GM12878 (cell line): ENCODE measurements at places on chromosomes 5 and 9. TPM values are rescaled to one million over a fixed set of nuclear protein-coding genes. Genes with fewer than 3 reads are reported as not detected.

CMYA5 gene
- 0.13 TPM in 2 replicates for total RNA-seq

- H3K4me3 ChIP-seq = peak overlapping the region; percentile 26; the same call in 1 of the 2 replicates
- H3K27ac ChIP-seq = peak overlapping the region; percentile 26; the same call in 1 of the 2 replicates
- no peaks in the 10 kb centered on the region for H3K36me3 ChIP-seq
- no peaks in the 10 kb centered on the region for H3K27me3 ChIP-seq
Measured at GRCh38 chr9:70519912-70520724, 105.7 kb upstream of the KLF9 start.

DNA sequence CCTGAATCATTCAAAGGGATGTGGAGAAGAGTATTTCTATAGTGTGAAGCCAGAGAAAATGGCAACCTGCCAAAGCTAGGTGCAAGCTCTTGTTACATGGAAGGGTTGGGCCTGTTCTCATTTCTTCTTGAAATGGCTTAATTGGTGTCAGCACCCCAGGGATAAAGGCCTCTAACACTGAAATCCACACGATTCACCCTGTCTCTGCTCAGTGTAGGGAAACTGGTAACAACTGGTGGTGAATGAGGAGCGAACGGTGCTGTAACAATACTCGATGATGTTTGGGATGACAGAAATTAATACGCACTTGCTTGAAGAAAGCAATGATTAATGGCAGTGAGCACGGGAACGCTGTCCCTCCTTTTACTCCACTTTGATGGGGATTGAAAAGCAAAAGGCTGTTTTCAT, 16.2 kb downstream of the PBX3 start:
- H3K27me3 ChIP-seq = no peaks in the 10 kb centered on the region
- no peak overlapping the region for H3K27ac ChIP-seq
- DNase-seq = no peak
- peaks cover 17% of the 10 kb centered on the region for H3K4me1 ChIP-seq

DNA sequence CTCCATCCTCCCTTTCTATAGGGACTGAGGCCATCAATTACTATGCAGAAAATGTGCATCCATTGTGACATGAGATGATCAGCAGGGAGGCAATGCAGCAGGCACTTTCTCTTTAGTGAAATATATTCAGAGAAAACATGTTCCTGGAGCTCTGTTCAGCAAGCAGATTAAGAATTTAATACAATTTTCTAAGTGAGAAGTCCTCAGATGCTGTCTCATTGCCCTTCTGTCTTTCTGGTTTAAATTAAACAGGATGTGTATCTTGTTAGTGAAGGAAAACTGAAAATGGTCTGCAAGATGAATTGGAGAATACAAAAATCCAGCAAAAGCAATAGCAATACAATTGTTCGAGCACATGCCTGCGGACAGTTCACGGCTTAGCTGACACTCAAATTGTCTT, 445.8 kb upstream of the RIOK2 start:
- DNase-seq = no peak
- no peaks in the 10 kb centered on the region for H3K4me1 ChIP-seq
- no peaks in the 10 kb centered on the region for H3K27me3 ChIP-seq
- H3K4me3 ChIP-seq = no peak overlapping the region

SLC6A3 gene
- not detected in 2 replicates for total RNA-seq

PLPP1 gene
- total RNA-seq = 9.1 and 10.2 TPM in 2 replicates

DNA sequence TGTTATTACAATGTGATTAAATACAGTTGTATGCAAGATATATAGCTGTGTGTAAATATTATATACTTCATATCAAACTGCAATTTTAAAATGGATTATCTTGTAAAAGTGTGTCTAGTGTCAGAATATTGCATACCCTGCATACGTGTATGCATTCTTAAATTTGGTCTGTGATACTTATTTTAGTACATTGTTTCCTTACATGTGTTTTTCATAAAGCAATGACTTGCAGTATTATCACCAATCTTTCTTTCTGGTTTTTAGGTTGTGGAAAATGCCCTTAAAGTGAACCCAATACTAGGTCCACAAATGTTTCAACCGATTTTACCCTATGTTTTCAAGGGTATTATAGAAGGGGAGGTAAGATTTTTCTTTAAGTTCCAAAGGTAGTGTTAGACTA, 28.5 kb upstream of the LRRC70 start:
- no peaks in the 10 kb centered on the region for H3K4me1 ChIP-seq
- no peaks in the 10 kb centered on the region for H3K36me3 ChIP-seq
- H3K4me3 ChIP-seq = no peak overlapping the region
- no peaks in the 10 kb centered on the region for H3K27me3 ChIP-seq

DNA sequence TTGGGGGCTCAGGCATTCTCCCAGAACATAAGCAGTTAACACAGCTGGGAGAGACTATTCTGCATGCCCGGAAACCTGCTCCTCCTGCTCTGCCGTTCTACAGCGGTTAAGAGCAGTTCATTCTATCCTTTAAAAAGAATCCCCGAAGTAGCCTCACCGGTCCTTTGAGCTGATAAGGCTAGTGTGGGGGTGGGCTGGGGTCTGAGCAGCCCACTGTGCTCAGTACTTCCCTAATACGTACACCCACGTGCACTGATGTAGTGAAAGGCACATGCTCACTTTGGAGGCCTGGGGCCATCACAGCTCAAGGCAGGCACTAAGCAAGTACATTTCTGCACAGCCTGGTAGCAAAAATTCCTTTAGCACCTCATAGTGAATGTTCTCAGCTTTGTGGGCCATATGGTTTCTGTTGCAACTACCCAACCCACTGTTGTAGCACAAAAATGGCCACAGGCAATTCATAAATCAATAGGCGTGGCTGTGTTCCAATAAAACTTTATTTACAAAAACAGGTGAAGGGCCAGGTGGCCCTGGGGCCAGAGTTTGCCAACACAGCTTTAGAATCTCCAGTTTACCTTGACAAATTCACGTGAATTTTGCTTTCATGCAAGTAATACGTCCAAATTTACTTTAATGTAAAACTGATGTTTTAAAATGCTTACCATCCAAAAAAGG, 136.4 kb downstream of the ZNF354C start:
- H3K4me3 ChIP-seq = no peak overlapping the region
- H3K27me3 ChIP-seq = no peaks in the 10 kb centered on the region
- DNase-seq = no peak
- no peak overlapping the region for H3K27ac ChIP-seq
- H3K4me1 ChIP-seq = no peaks in the 10 kb centered on the region

NIPSNAP3A gene
- 19.1 and 19.5 TPM in 2 replicates for total RNA-seq

GRCh38 chr5:72539038-72539437, 31.8 kb upstream of the ZNF366 start:
- DNase-seq = no peak
- no peak overlapping the region for H3K27ac ChIP-seq
- no peaks in the 10 kb centered on the region for H3K4me1 ChIP-seq
- H3K4me3 ChIP-seq = no peak overlapping the region

KLF4 gene
- 0.26 and 0.37 TPM in 2 replicates for total RNA-seq

DNA sequence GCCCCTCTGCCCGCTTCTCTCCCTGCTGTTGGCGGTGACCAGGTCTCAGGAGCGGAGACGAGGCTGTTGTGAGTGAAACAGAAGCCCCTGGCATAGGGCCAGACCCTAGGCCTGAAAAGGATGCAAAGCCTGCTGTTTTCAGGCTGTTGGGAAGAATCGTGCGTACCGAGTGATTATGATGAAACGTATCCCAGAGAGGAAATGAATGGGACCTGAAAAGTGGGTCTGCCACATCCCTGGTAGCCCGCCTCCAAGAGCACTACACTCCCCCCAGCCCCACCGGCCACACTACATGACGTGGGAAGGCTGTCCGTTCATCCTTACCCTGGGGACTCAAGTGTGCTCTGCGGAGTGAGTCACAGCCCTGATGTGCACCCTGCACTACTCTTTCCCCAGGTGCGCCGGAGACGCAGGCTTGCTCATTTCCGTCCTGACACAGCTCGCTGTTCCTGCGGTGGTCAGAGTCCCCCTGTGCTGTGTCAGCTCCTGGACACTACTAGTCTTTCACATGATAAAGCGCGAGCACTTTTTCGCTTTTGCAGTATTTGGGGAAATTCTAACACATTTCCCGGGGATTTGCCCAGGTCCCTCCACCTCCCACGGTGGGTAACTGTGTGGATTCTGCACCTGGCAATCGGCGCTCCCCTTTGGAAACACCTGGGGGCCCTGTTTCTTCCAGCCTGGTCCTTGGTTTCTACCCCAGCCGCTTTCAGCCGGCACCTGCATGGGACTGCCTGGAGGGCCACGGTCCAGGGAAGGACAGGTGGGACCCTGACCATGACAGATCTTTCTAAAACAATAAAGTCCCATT, 91.5 kb downstream of the ANKRD33B start:
- H3K36me3 ChIP-seq = peaks cover 37% of the 10 kb centered on the region
- peak overlapping the region; percentile 4; the same call in 1 of the 2 replicates for H3K27ac ChIP-seq
- no peaks in the 10 kb centered on the region; the same call in 1 of the 2 replicates for H3K4me1 ChIP-seq
- H3K27me3 ChIP-seq = no peaks in the 10 kb centered on the region

- H3K27me3 ChIP-seq = no peaks in the 10 kb centered on the region; the same call in 1 of the 2 replicates
- no peak overlapping the region for H3K4me3 ChIP-seq
- no peaks in the 10 kb centered on the region for H3K36me3 ChIP-seq
- H3K27ac ChIP-seq = no peak overlapping the region
- no peak for DNase-seq
- H3K4me1 ChIP-seq = no peaks in the 10 kb centered on the region
Measured at GRCh38 chr5:159907689-159908590, 8.3 kb upstream of the ADRA1B start.

DNA sequence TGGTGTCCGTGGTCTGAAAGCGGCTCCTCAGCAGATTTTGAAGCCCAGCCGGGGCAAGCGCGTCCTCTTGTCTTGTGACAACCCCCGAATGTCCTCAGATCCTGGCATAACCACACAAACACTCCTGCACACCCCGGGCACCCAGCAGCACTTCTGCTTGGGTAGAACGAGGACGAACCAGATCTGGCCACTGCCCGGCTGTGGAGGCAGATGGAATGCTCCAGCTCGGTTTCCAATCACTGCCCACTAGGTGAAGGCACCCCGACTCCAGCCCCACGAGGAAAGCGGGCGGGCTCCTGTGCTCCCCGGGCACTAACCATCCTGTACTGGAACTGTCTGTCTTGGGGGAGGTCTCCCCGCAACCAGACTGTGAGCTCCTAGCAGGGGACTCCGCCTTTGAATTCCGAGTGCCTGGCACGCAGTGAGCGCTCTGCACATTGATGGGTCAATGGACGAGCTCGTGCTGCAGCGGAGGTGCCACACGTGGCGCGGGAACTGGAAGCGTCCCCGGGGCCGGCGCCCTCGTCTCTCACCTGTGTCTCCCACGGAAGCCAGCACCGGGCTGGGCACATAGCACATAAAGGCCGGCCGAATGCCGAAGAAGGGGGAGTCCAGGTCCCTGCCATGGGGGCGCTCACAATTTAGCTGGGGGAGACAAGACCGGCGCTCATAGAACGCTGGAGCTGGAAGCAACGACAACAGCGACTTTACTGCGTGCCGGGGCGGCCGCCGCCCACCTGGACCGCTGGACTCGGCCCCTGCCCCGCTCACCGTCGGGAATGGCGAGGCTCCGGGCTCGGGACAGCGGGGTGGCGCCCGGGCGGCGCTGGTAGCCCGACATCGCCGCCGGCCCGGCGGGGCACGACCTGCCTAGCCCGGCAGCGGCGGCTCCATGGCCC, 608 bp downstream of the ENTR1 start:
- peaks cover 25% of the 10 kb centered on the region for H3K4me1 ChIP-seq
- peak overlapping the region; percentile 93 for H3K27ac ChIP-seq
- no peak for DNase-seq
- H3K4me3 ChIP-seq = peak overlapping the region; percentile 81
- H3K27me3 ChIP-seq = no peaks in the 10 kb centered on the region

DNA sequence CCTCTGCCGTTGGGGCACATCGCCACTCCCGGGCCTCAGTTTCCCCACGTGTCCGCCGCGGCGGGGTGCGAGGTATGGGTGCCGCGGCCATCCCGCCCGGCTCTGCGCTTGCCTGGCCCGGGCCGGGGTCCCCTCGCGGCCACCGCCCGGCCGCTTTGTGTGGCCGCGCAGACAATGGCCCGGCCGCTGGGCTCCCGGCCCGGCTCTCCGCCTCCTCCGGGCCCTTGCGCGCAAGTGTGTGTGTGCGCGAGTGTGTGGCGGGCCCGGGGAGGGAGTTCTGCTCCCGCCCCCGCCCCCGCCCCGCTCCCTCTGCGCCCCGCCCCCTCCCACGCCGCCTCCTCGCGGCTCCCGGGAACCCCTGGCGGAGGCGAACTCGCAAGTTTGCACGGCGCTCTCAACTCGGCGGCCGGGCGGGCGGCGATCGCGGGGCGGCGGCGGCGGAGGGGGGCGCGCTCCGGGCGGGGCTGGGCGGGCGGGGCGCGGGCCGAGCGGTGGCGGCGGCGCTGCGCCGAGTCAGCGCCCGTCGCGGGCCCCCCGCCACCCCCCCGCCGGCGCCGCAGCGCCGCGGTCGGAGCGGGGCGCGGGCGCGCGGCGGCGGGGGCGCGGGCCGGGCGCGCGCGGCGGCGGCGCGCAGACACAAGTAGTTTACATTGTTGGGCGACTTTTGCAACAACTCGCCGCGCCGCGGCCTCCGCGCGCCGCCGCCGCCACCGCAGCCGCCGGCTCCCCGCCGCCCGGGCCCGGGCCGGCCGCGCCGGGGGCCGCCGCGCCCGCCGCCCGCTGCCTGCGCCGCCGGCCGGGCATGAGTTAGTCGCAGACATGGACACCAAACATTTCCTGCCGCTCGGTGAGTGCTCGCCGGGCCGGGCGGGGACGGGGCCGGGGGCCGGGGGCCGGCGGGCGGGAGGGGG, at the start of gene RXRA:
Gene RXRA (plus strand): TSS at position 643 of the 911 bp plus-strand sequence. CDS start 177 bp downstream, at position 820.
- peaks cover 2% of the 10 kb centered on the region for H3K27me3 ChIP-seq
- H3K4me1 ChIP-seq = no peaks in the 10 kb centered on the region
- no peak within 1 kb of the TSS for H3K27ac ChIP-seq
- H3K4me3 ChIP-seq = peak within 1 kb of the TSS; percentile 45; the same call in 1 of the 2 replicates

GRCh38 chr9:74821636-74822035, 66.1 kb downstream of the TRPM6 start:
- H3K4me1 ChIP-seq = no peaks in the 10 kb centered on the region
- no peak for DNase-seq
- H3K4me3 ChIP-seq = no peak overlapping the region
- H3K27me3 ChIP-seq = no peaks in the 10 kb centered on the region

PSD2 gene
- total RNA-seq = not detected in 2 replicates

DNA sequence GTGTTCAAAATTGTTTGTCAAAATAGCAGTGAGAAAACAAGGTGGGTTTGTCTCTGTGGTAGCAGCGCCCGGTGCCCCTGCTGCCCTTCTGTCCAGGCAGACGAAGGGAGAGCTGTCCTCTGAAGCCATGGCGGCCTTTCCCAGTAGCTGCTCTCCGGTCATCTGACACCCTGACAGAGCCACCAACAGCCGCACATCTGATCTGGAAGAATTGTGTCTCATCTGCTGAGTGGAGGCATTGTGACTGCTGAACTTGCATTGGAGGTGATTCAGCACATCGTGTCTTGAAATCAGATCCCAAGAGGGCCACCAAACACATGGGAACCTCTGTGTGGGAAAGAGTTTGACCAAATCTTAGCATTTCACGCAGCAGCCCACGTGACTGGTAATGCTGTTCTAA, 337.6 kb upstream of the IRX1 start:
- no peaks in the 10 kb centered on the region for H3K4me1 ChIP-seq
- H3K4me3 ChIP-seq = no peak overlapping the region
- DNase-seq = no peak
- H3K36me3 ChIP-seq = no peaks in the 10 kb centered on the region

- no peak overlapping the region for H3K4me3 ChIP-seq
- no peak overlapping the region for H3K27ac ChIP-seq
- no peaks in the 10 kb centered on the region for H3K27me3 ChIP-seq
- H3K4me1 ChIP-seq = no peaks in the 10 kb centered on the region
Measured at GRCh38 chr5:125584140-125584520, 837.7 kb upstream of the ZNF608 start.

GRCh38 chr5:162107591-162107990, 40.0 kb downstream of the GABRG2 start:
- no peak overlapping the region for H3K27ac ChIP-seq
- no peaks in the 10 kb centered on the region for H3K36me3 ChIP-seq
- no peak overlapping the region for H3K4me3 ChIP-seq
- H3K27me3 ChIP-seq = no peaks in the 10 kb centered on the region
- DNase-seq = no peak
